ENCODE measurements at places on chromosomes 7 and 10.
A peak's percentile ranks its signal among the peaks of the same experiment; 100 is the strongest.

- DNase-seq = no peak
These were observed 81.4 kb upstream of the CAPZA2 start for GRCh38 chr7:116780966-116781365.

- DNase-seq = peak; percentile 68
These were observed 194.4 kb upstream of the IMMP2L start for GRCh38 chr7:111756687-111757178.

- no peak for DNase-seq
These were observed 415.6 kb upstream of the FOXK1 start for GRCh38 chr7:4266270-4267040.

DNA sequence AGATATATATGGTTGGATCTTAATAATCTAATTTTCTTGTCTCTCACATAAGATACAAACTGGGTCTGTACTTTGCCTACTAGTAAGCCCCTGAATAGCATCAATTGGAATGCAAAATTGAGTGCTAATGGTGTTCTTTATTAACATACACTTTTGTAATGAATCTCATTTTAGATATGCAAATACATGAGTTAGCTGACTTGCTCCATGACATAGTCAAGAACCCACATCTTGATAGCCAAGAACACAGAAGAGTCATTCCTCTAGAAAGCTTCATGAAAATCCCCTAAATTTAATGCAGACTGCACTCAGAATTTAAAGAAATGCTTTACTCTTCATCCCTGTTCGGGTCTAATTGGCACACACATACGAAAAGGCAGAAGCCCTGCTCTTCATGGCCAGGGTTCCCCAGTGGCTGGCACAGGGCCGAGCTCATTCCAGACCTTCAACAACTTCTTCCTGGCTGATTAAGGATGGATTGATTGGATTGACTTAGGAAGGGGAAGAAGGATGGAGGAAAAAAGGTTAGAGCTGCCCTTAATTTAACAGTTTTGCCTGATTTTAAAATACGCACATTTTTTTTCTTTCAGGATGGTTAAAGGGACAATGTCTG, 431.1 kb upstream of the KLF6 start:
- no peak for DNase-seq

GRCh38 chr7:159022238-159022993, 122.3 kb downstream of the VIPR2 start:
- DNase-seq = no peak

GRCh38 chr10:35335133-35336083, 901 bp upstream of the CCNY start:
- DNase-seq = peak; percentile 26

- DNase-seq = peak; percentile 54
These were observed 231.8 kb downstream of the KCNMA1 start for GRCh38 chr10:77405771-77406241.

- DNase-seq = no peak
These were observed 39.5 kb downstream of the TSPAN14 start for GRCh38 chr10:80493522-80494051.

- no peak for DNase-seq
These were observed 14.3 kb downstream of the MMS19 start for GRCh38 chr10:97483921-97484320.

DNA sequence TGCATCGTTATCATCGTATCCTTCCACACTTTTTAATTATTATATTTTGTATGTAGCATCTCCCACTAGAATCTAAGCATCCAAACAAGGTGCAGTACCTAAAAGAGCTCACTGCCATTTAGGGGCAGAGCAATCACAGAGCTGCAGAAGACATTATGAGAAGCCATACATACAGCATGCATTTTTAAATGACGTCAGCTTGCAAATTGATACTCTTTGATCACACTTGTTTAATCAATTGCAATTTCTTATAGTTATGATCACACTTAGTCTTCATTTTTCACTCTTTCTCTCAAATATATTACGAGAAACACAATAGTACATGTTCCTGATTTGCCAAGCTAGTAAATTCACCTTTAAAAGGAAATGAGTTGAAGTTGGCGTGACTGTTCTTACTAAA, 753.3 kb upstream of the LRRN3 start:
- no peak for DNase-seq

GRCh38 chr10:49327036-49327813, 28.3 kb downstream of the C10orf71 start:
- no peak for DNase-seq

DNA sequence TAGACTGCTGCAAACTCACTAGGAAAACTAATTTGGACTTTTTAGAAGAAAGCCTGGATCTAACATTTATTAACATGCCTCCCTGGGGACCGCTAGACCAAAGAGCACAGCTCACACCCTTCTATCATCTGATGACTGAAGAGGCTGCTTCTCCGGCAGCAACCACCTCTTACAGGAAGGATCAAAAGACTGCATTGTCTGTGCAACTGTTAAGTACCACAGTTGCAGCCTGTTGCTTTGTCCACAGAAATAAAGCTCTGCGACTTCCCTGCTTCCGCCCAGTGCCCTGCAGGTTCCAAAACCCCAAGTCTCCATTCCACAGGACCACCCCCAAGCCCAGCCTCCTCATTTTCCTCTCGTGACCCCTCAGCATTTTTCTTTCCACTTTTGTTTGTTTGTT, 14.0 kb upstream of the PODXL start:
- no peak for DNase-seq

DNA sequence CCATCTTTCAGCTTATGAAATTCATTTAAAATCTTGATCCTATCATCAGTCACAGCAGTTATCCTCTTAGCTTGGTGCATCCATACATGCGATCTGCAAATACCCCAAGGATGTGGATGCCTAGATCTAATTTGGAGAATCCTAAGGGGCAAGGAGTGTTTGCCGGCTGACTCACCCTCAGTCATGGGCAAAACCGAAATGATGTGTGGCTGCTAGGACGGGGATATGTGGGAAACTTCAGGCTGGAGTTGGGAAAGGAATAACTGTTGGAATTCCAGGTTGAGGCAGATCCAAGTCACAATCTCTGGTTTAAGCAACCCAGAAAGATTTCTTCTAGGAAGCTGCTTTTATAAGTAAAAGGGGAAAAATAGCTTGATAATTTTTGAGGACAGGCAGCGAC, 19.7 kb upstream of the GOT1 start:
- DNase-seq = no peak

DNA sequence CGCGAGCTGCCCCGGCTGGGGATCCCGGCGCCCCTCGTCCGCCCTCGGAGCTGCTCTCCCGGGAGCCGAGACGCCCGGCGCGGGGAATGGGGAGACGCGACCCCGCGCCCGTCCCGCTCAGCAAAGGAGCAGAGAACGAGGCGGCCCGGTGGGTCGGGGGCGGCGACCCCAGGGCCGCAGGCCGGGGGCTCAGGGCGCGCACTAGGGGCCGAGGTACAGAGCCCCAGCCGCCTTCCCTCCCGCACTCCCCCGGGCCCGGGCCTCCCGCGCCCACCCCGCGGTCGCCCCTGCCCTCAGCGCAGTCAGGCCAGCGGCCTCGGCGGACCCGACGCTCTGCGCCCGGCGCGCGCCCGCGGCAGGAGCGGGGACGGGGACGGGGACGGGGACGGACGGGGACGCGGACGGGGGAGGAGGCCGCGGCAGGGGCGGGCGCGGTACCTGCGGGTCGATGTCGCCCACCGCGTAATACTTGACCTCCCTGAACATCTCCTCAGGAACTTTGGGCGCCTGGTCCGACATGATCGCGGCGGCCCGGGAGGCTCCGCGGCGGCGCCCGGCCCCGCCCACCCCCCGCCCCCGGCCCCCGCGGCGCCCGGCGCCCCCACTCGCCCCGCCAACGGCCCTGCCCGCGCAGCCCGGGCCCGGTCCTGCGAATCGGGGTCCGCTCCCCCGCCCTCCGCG, 373 bp downstream of the PAXIP1 start:
- DNase-seq = peak; percentile 44

GRCh38 chr7:71780282-71780681, 631.9 kb downstream of the CALN1 start:
- DNase-seq = no peak

DNA sequence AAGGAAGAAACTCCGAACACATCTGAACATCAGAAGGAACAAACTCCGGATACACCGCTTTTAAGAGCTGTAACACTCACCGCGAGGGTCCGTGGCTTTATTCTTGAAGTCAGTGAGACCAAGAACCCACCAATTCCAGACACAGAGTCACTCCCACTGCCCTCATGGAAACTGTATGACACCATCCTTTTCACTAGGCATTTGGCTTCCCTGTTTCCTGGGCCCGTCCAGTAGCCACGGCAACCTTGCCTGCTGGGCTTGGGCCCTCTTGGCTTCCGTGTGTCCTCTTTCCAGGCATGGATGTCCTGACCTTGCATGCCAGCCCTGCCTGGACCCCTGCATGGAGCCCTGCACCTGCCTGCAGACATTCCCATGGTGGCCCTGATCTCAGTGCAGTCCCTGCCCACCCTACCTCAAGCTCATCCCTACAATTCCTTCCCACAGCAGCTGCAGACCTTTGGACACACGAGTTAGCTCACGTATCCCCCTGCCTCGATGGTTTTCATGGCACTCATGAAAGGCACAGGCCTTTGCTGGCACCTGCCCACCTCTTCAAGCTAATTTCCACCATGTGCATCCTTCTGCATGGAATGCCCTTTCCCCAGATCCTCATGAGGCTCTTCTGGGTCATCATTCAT, 6.7 kb downstream of the SH2D4B start:
- DNase-seq = no peak

DNA sequence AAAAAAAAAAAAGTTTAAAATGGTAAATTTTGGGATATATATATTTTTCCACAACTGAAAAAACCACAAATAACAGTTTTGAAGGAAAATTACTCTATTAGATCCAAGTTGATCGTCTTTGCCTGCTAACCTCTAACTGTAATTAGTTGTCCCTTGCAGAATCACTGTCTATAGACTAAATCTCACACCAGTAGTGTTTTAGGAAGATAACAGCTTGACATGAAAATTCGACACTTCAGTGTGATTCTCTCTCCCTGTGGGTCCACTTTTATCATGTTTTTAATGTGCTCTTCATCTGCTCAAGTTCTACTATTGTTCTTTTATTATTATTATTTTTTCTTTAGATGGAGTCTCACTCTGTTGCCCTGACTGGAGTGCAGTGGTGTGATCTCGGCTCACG, 24.5 kb upstream of the ARHGAP21 start:
- no peak for DNase-seq

GRCh38 chr10:99834410-99834809, 52.0 kb downstream of the ABCC2 start:
- DNase-seq = no peak

GRCh38 chr10:112958275-112958995, 8.4 kb downstream of the TCF7L2 start:
- no peak for DNase-seq

GRCh38 chr10:75606203-75606779, 174.9 kb downstream of the LRMDA start:
- no peak for DNase-seq

- no peak for DNase-seq
These were observed 59.2 kb upstream of the AGBL3 start for GRCh38 chr7:134927076-134927475.

DNA sequence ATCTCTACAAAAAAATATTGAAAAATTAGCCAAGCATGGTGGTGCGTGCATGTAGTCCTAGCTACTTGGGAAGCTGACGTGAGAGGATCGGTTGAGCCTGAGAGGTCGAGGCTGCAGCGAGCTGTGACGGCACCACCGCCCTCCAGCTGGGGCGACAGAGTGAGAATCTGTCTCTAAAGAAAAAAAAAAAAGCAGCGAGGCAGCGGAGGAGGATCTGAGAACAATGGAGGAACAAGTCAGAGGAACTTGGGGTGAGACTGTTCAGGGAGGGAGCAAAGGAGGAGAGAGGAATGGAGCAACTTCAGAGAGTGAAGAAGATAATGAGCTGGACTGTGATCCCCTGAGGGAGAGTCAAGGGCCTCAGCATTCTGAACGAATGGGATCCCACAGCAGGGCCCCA, 85.4 kb downstream of the MKX start:
- DNase-seq = no peak

- DNase-seq = no peak
These were observed 1.9 kb downstream of the CHAT start for GRCh38 chr10:49615721-49616120.

- no peak for DNase-seq
These were observed 42.6 kb downstream of the RSBN1L start for GRCh38 chr7:77738871-77739270.

- DNase-seq = no peak
These were observed 222.0 kb upstream of the C7orf33 start for GRCh38 chr7:148368562-148368961.

- DNase-seq = no peak
These were observed 102.0 kb downstream of the STRA8 start for GRCh38 chr7:135335628-135336139.

- DNase-seq = no peak
These were observed 38.5 kb downstream of the CRTAC1 start for GRCh38 chr10:97991871-97992270.

- DNase-seq = no peak
These were observed 268.8 kb upstream of the LRGUK start for GRCh38 chr7:133858311-133858710.

- no peak for DNase-seq
These were observed 29.4 kb downstream of the SFXN4 start for GRCh38 chr10:119136084-119136483.

- no peak for DNase-seq
These were observed 30.5 kb upstream of the SLC18A3 start for GRCh38 chr10:49579621-49580020.

DNA sequence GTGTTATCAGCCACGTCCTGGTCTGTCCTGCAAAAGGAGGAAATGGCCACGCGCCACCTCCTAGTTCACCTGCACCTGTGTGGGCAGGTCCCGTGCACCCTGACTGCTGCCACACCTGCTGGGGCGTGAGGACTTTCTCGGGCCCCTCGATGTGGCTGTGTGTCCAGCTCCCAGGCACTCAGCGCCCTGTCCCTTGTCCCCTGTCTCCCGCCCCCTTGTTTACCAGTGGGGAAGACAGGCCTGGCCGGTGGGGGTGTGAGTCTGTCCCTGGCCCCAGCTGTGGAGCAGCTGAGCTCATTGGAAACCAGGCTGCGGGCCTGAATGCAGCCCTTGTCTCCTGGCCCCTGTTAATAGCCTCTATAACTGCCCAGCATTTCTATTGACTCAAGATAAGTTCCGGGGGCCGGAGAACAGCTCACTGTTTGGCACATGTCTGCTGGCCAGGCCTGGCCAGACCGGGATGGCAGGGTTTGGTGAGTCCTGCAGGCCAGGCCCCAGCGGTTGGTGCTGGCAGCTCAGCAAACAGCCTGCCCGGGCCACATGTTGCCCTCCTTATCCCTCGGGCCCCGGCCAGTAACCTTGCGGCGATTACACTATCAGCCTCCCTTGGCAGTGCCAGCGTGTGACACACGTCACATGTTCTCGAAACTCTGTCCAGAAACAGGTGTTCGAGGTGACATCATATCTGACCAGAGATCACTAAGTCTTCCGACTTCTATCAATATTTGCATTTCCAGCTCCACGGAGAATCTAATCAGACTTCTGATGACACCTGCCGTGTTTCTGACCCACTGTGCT, 52.1 kb downstream of the FOXL3 start:
- DNase-seq = peak; percentile 61

DNA sequence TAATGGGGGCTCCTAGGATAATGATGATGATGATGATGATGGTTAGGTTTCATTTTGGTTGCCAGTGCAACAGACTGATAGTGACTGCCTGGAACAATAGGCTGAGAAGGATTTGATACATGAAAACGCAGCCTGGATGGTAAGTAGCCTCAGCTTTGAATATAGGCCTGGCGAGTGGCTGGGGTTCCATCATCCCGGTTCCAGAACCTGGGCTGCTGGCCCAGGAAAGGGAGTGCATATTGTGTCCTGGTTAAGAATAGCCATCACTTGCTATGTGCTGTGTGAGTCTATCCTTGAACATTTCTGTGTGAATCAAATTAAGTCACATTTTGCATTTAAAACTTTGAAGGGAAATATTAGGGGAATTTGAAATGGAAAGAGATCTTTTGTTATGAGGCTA, 62.7 kb downstream of the SHH start:
- DNase-seq = no peak

- peak; percentile 6 for DNase-seq
These were observed 29.5 kb downstream of the GPER1 start for GRCh38 chr7:1117321-1117928.

Data from left cardiac atrium (tissue), 4 donors.